ENCODE measurements at places on chromosomes 1 and 21. TPM values are rescaled to one million over a fixed set of nuclear protein-coding genes. Genes with fewer than 3 reads are reported as not detected.

GRCh38 chr1:30304080-30304479, 419.3 kb downstream of the MATN1 start:
- DNase-seq: no peak

GRCh38 chr1:30575066-30575465, 148.3 kb downstream of the MATN1 start:
- DNase-seq: no peak

OR2T2 gene
- total RNA-seq: not detected

- DNase-seq: no peak
Measured at GRCh38 chr1:96384611-96385010, 337.0 kb upstream of the PTBP2 start.

DNA sequence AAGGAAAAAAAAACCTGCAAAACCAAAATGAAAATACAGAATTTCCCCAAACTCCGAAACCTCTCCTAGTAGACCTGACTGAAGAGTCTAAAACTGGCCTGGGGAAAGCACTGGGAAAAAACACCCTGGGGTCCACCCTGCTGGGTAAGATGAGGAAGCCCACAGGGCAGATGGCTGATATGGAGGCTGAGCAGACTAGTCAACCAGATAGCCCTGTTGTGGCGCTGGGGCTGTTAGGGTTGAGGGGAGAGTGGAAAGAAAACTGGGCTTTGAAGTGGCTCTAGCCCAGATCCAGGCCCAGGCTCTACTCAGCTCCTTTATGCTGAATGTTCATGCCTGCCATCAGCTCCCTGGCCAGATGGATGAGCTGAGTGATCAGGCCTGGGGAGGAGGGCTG, 6.8 kb upstream of the SLAMF1 start:
- no peak for DNase-seq

DNA sequence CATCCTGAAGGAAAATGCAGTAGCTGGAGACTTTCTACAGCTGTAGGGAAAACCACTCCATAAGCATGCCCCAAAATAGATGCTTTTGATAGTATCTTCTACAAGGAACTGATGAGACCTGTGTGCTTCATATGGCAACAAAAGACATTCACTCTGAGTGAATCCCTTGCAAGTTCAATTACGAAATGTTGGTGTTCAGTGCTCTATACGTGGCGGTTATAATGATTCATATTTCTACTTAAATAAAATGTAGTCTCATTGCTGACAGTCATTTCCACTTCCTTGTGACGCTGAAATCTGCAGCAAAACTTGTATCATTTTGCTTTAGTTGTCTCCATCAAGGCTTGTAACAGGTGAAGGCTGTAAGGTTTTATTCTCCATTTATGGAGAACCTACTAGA, 20.6 kb downstream of the TOR1AIP2 start:
- no peak for DNase-seq

DNA sequence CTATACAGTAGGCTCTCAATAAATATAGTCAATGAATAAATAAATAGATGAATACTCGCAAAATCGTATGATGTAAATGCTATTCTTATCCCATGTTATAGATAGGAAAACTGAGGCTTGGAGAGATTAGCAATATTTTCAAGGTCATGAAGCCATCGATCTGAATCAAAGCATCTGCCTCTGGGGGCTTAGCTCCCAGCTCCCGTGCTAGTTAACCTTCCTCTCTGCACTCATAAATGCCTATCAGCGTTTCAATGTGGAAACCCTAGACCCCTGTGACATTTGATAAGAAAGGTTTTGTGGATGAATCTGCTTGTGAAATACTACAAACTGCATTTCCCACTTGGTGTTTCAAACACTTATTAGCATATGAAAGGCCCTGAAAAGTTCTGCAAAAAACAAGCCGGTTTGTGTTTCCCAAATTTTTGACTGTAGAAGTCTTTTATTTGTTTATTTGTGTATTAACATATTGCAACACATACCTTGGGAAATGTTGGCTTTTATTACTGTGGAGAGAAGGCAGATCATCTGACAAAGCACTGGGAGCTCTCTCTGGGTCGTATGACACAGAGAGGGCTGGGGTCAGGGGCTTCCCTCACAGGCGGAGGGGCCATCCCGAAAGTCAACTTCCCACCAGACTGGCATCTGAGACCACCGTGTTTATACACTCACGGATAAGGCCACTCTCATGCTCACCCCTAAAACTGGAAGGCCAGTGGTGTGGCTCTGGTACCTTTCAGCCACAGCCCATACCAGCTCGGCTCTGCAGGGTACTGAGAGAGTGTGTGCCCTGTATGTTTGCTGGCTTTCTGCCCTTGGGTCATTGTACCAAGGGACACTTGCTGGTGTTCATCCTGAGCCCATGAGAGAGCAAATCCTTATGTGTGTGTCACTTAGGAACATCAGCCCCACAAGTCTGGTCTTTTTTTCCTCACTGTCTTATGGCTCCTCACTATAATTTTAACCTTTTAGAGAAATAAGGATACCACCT, 993 bp upstream of the PROK1 start:
- no peak for DNase-seq

GRCh38 chr1:86748622-86749373, 44.4 kb downstream of the SH3GLB1 start:
- no peak for DNase-seq

GRCh38 chr1:1106510-1107221, 9.2 kb downstream of the C1orf159 start:
- DNase-seq: no peak

GRCh38 chr1:4837031-4837600, 182.7 kb downstream of the AJAP1 start:
- no peak for DNase-seq

DNA sequence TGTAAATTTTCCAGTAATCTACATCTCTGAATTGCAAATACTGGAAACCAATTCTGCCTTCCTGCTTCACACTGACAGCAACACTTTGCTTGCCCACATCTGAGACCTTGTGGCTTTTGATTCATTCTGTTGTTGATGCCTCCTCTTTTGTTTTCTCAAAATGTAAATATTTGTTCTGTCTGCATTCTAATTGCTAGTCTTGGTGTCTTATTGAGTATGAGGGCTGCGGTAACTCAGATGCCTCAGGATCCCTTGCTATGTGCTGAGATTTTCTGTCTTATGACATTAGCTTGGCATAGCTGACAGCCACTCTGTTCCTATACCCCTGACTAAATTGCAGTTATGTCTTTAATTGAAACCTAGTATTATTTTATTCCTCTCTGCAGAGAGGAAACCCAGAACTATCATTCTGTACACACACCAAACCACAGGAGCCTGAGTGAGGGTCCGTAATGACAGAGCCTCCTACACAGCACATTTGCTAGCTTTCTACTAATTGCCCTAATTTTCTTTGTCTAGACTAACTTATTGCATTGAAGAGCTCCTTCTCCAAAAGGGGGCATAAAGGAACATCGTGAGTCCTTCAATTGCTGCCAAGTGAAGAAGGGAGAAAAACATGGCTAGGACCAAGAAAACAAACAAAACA, 72.1 kb downstream of the GREM2 start:
- DNase-seq: no peak

MYOG gene
- total RNA-seq: not detected

- no peak for DNase-seq
Measured at GRCh38 chr1:57963581-57963980, 539.7 kb upstream of the DAB1 start.

LAX1 gene
- total RNA-seq: 0.58 TPM

DNA sequence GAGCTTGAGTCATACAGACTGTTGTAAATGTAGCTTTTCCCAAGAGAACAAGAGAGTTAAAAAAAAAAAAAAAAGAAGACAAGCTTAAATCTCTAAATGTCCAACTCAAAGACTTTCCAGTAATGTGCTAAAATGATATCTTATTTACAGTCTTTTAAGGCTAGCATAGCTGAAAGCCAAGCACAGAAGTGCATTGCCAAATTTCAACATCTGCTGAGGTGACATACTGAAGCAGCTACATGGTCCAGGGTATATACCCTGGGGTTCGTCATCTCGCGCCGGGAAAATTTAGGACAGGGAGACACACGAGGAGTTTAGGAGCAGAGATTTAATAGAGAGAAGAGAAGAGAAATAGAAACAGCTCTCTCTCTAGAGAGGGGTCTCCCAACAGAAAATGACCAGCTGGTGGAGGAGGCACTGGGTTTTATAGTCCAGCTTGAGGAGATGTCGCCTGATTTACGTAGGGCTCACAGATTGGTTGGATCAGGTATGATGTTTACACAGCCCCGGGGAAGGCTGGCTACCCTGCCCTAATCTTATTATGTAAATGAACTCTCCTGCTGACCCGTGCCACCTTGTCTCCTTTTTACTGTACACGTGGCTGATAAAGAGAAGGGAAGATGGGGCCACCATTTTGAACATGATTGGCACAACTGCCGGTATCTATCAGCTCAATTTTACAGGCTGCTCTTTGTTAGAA, 172.7 kb downstream of the TRIM33 start:
- no peak for DNase-seq

Data from stomach (tissue), 19 donors.